Dermis microvascular lymphatic vessel endothelial cell (primary cell): ENCODE measurements at places on chromosomes 12 and 14. TPM values are rescaled to one million over a fixed set of nuclear protein-coding genes. Genes with fewer than 3 reads are reported as not detected.

The SIRT4 gene
- 1.5 and 1.8 TPM in 2 replicates for total RNA-seq

The TSPAN9 gene
- total RNA-seq: 68.3 and 96.8 TPM in 2 replicates

The E2F7 gene
- total RNA-seq: 4.9 and 7.6 TPM in 2 replicates

The MYRFL gene
- total RNA-seq: not detected in 2 replicates

The AKT1 gene
- 127 and 146 TPM in 2 replicates for total RNA-seq

The DENND5B gene
- 5.9 and 8.9 TPM in 2 replicates for total RNA-seq

The CLEC12A gene
- total RNA-seq: not detected in 2 replicates

The ADAM20 gene
- 0.13 and 0.76 TPM in 2 replicates for total RNA-seq

The NPFF gene
- total RNA-seq: not detected in 2 replicates

The CCDC177 gene
- total RNA-seq: not detected in 2 replicates

The GAS2L3 gene
- 12.4 and 21.3 TPM in 2 replicates for total RNA-seq

The ZDHHC22 gene
- total RNA-seq: not detected in 2 replicates

The ADAMTS20 gene
- total RNA-seq: not detected in 2 replicates

The LRP1 gene
- total RNA-seq: 0.26 and 0.76 TPM in 2 replicates

The ASCL1 gene
- not detected in 2 replicates for total RNA-seq

The TAS2R31 gene
- 1.2 and 2.3 TPM in 2 replicates for total RNA-seq
